ENCODE measurements at places on chromosomes 4 and X.

GRCh38 chrX:537151-537550 is 93.4 kb upstream of the SHOX start:
- no peak for DNase-seq

DNA sequence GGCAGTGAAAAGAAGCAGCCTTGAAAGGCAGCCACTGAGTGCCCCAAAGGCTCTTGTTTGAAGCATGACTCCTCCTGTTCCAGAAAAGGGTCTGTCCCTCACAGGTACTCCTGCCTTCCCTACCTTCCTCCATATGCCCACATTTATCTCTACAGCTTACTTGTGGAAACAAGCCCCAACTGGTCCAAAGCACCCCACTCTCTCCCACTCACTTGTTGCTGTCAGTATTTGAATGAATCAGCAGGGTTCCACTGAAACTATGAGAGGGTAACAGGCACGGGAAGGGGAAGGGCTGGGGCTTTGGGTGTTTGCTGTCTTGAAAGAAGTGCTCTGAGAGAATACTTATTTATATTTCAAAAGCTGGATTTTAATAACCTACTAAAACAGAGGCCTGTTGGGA is 34.9 kb downstream of the GPR143 start:
- DNase-seq = no peak

- DNase-seq = no peak
Observed at GRCh38 chr4:68896749-68897148, 54.9 kb downstream of the UGT2A3 start.

DNA sequence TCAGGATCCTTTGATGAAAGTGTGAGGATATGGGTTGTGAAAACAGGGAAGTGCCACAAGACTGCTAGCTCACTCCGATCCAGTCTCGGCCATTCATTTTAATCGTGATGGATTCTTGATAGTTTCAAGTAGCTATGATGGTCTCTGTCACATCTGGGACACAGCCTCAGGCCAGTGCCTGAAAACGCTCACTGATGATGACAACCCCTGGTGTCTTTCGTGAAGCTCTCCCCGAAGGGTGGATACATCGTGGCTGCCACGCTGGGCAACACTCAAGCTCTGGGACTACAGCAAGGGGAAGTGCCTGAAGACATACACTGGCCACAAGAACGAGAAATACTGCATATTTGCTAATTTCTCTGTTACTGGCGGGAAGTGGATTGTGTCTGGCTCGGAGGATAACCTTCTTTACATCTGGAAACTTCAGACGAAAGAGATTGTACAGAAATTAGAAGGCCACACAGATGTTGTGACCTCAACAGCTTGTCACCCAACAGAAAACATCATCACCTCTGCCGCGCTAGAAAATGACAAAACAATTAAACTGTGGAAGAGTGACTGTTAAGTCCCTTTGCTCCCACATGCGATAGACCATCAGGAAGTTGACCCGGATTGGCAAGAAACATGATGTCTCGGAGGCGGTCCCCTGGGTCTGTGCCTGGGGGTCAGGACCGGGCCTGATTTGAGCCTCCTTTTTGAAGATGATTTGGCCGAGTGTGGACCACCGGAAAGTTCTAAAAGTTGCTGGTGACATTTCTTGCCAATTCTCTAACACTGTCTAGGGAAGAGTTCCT is 22.2 kb downstream of the LIAS start:
- no peak for DNase-seq

DNA sequence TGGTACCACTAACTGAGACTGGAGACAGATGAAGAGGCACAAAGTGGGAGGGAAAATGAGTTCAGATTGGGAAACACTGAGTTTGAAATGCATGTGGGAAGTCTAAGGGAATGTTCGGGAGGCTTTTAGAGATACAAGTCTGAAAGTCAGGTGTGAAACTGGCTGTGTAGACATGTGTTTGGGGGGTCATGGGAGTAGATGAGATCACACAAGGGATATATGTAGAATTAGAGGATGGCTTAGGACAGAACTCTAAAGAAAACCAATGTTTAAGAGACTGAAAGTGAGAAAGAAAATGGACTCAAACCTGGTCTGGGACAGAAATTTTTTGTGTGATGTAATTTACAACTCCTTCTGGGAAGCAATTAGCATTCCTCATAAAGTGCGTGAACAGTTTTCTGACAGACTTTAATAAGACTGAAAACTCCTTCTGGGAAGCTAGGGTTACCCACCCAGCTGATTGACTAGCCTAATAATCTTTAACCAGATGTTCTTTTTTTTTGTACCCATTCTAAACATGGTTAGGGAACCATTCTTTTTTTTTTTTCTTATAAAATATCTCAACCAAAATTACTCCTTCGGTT is 8.7 kb upstream of the JADE1 start:
- no peak for DNase-seq

DNA sequence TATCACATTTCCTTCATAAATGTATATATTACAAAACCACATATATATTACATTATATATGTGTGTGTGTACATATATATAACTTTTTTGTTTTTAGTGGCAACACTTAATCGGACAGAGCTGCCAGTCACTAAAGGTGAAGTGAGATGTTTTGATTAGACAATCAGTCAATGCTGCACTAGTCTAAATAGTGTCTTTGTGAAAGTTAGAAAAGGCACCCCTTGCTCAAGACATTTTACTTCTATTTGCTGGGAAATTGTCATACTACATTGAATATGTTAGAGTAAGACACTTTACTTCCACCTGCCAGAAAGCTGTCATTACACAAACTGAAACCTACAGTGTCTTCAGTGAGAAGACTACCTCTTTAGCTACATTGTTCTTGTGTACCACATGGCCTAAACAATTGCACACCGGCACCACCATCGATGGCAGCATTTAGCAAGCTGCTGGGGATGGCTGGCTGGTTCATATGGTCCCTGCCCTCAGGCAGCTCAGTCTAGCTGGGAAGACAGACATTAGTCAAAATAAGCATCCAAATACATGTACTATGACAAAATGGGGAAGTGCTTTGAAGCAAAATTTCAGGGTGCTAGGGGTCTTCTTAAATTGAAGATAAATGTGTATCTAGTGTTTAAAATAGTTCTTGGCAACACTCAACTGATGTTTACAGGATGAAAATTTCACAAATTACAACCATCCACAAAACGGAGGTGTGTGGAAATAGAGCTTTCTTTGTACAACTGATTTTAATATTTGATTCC is 148.1 kb upstream of the GATB start:
- no peak for DNase-seq

DNA sequence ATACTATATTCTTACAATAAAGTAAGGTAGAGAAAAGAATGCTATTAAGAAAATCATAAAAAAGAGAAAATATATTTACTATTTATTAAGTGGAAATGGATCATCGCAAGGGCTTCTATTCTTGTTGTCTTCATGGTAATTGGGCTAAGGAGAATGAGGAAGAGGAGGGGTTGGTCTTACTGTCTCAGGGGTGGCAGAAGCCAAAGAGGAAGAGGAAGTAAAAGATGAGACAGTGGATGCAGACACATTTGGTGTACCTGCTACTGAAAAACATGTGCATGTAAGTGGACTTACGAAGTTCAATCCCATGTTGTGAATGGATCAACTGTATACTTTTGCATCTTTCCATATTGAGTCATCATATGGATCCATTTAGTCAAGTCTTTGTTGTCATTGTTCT is 1502.1 kb upstream of the ADGRL3 start:
- DNase-seq = no peak

- DNase-seq = no peak
Observed at GRCh38 chrX:153378607-153379006, 22.5 kb downstream of the PNMA6E start.

- no peak for DNase-seq
Observed at GRCh38 chrX:139890991-139891700, 41.7 kb downstream of the ATP11C start.

- DNase-seq = no peak
Observed at GRCh38 chr4:98722000-98722399, 63.6 kb upstream of the TSPAN5 start.

- no peak for DNase-seq
Observed at GRCh38 chr4:128310266-128310697, 22.7 kb upstream of the PGRMC2 start.

GRCh38 chr4:82044141-82044993 is 329.4 kb downstream of the HNRNPD start:
- no peak for DNase-seq

DNA sequence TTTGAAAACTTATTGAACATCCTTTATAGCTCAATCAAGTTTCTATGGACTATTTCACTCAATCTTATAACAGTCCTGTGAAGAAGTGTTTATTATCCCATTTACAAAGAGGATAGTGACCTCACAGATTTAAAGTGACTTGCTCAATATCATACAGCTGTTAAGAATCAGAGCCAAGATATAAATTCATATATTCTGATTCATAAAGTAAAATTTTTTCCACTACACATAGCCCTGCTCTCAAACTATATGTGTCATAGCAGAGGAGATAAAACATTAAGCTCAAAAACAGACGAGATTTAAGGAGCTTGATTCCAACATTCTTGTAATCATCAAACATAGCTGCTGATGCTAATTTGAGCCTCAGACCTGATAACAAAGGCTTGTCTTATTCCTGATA is 226.8 kb downstream of the CAMK2D start:
- no peak for DNase-seq

GRCh38 chr4:55396308-55397125 is 760 bp downstream of the TMEM165 start:
- DNase-seq = peak; percentile 36

- DNase-seq = no peak
Observed at GRCh38 chr4:56762484-56763250, 58.8 kb downstream of the SPINK2 start.

GRCh38 chr4:26452565-26453531 is 37.4 kb downstream of the CCKAR start:
- no peak for DNase-seq

GRCh38 chrX:42934020-42934726 is 156.2 kb upstream of the PPP1R2C start:
- DNase-seq = no peak

- DNase-seq = no peak
Observed at GRCh38 chr4:74042681-74043080, 4.2 kb upstream of the CXCL3 start.

DNA sequence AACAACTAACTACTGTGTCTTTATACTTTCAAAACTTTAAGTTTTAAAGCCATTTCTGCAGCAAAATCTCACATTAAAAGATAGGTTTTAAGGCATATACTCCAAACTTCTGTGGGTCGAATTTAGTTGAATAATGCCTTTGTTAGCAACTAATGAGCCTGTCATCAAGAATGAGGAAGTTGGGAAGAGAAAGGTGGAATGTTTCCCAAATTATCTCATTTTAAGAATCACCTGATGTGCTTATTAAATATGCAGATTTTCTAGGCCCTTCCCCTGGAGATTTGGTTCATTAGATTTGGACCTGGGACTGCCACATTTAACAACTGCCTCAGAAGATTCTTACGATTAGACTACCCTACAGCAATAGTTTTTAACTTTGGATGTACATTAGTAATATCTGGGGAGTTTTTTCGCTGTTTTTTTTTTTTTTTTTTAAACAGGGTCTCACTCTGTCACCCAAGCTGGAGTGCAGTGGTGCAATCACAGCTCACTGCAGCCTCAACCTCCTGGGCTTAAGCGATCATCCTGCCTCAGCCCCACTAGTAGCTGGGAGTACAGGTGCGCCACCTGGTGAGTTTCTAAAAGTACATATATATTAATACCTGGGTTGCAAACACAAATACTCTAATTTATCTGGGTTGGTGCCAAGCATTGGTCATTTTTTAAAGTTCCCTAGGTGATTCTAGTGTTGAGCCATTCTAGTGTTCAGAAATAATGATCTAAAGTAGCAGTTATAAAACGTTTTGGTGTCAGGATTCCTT is 16.1 kb upstream of the TASL start:
- DNase-seq = no peak

- no peak for DNase-seq
Observed at GRCh38 chr4:1715002-1715758, 3.1 kb upstream of the SLBP start.

- DNase-seq = no peak
Observed at GRCh38 chr4:126976850-126977632, 655.7 kb upstream of the INTU start.

DNA sequence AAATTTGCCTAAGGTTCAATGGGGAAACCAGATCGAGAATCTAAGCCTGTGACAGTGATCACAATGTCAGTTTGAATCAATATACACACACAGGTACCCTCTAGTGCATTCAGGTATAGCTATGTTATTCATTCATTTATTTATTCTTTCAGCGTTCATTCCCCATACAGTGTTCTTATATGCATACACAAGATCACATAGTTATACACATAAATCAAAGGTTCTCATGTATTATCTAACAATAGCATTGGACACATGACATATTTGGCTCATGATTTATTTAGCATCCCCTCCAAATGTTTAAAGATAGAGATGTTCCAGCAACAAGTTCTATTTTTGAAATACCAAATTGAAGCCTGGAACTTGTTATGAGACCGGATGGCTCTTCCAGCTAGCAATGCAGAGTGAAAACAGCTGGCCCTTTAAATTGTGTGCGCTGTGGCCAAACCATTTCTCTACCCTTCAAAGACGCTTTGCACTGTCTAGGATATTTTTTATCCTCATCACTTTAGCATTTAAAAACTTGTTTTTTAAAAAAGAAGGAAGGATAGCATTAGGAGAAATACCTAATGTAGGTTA is 131.0 kb downstream of the ATXN3L start:
- no peak for DNase-seq

- DNase-seq = no peak
Observed at GRCh38 chr4:186932196-186932595, 208.5 kb upstream of the FAT1 start.

DNA sequence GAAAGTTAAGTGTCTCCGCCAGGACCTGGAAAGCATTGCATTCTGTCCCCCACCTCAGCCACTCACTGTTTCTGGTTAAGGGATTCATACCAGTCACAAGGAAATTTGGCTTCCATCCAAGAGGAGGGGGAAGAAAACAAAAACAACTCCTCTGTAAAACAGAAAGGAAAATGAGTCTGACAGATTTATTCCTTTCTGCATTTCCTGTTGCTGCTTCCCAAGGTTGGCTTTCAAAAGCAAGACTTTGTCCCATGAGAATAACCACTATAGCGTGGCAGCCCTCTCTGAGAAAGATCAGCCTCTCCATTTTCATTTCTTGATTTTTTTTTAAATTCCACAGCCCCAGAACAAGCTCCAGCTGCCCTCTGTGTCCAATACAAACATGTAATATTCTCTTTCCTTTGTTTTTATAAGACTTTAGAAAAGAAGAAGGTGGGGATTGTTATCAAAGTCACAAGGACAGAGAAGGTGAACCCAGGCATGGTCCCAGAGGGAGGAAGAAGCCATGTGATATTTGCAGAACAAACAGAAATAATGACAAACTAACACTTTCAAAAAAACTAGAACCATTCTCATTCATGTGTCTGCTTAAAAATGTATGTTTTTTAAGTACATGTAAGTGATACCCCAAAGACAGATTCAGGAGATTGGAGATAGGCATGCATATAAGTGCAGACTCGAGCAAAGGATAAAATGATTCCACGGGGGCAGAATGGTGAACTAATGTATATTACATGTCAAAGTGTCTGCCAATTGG is 90.7 kb upstream of the DCLK2 start:
- DNase-seq = no peak

Measured in stimulated activated CD4-positive, alpha-beta T cell treated with anti-CD3 and anti-CD28 coated beads, TNF-alpha, amount 100 ng/mL, for 48 hours (primary cell).